Activated T-helper 9 cell treated with anti-CD3 and anti-CD28 coated beads, Interleukin-2, amount 50 U/mL, for 16 hours (primary cell): ENCODE measurements at places on chromosomes 11 and 22.

DNA sequence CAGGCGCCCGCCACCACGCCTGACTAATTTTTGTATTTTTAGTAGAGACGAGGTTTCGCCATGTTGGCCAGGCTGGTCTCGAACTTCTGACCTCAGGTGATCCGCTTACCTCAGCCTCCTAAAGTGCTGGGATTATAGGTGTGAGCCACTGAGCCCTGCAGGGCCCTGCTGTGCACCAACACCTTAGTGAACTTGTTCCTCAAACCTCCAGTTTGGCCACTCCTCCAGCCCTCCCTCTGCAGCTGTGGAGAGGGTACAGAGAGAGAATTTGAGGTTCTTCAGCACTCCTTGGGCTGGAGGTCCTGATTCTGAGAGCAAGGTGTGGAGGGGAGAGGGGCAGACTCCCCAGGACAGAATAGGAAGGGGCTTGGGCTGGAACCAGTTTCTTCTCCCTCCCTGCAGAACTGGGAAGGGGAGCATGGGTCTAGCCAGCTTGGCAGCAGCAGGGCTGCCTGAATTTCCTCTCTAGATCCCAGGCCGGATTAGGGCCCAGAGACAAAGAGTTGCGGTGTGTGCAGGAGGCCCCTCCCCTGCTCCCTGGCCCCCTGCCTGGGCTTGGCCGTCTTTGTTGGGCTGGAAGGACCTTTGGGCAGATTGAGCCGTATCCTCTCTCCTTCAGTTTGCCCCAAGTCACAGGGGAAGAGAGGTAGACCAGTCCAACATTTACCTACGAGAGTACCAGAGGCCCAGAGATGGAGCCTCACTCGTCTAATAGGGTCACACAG is 2.3 kb upstream of the PEX16 start:
- no peak for DNase-seq

GRCh38 chr11:60887556-60887955 is 18.8 kb downstream of the PRPF19 start:
- DNase-seq, result no peak

DNA sequence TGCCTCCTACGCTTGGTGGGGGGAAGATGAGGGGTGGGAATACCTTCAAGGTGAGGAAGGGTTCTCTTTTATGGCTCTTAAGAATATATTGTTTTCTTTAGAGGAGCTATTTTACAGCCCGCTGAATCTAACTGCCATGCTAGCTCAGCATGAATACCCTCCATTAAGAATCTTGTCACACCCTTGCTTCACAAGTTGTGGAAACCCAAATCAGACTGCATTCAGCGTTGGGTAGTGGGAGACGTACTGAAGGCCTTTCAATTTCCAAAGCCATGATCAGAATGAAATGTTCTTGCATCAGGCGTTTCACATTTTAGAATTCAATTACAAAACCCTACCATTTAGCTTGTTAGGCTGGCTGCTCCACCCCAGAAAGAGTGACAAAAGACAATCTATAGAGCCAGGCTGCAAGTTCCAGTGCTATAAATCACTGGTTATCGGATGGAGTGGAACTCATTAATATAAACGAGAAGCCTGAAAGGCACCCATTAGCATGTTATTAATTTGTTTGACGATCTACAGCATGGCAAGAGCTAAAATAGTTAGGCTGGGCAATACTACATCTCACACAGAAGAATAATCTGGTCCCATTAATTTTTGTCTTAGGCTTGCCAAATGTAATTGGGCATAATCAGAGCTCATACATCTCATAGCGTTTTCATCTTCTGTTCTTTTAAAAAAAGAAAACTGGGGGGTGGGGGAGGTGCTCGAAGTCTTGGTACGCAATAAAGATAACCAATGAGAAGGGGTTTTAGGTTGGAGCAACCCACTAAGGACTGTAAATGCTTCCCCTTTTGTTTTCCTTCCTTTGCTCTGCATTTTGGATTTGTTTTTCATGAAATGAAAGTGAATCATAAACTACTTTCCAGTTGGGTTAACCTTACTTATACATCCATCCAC is 57.5 kb downstream of the ABTB2 start:
- DNase-seq, result no peak

- DNase-seq, result no peak
Observed at GRCh38 chr22:46792061-46792796, 29.8 kb downstream of the TBC1D22A start.

DNA sequence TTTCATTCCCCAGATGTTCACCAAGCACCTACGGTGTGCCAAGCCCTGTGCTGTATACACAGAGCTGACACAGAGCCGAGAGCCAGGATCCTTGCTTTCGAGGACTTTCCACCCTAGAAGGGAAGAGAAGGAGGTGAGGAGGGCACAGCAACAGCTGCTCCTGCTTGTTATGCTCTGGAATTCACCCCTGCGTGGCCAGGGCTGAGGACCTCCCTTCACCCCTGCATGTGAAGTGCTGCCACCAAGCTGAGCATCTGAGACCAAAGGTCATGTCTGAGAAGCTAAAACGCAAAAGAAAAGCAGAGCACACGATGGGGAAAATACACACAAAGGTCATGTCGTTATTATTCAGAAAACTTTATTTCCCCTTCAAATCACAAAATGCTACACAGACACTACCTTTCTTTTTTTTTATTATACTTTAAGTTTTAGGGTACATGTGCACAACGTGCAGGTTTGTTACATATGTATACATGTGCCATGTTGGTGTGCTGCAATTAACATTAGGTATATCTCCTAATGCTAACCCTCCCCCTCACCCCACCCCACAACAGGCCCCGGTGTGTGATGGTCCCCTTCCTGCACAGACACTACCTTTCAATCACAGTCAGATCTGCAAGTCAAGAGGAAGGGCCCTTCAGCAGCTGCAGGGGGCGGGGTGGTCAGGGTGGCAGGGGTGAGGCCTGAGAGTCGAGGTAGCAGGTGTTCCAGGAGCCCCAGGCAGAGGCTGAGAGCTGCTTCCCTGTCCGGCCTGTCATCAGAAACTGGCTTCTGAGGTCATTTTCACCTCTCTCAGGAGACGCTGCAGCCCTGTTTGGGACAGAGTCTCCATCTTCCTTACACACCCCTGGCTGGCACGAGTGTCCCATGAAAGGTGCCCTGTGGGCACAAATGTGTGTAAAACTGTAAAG is 40.1 kb upstream of the PRR5 start:
- no peak for DNase-seq

DNA sequence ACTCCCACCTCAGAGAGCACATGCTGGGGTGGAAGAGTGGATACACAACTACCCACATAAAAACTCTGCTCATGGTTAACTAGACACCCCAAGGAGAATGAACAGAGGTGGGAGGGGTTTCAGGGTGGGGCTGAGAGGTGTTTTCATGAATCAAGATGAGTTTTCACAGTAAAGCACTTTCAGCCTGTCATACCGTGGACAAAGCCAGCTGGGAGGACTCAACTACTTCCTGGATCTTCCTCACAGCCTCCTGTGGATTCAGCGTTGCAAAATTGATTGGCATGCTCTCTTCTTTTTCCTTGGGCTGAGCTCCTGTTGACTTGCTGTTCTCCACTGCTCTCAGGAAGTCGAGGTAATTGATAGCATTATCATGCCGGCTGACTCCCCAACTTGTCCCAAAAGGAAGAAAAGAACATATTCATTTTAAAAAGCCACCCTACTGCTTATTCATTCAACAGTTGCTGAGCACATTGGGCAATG is 168.5 kb downstream of the MPPED1 start:
- no peak for DNase-seq

- peak; percentile 21 for DNase-seq
Observed at GRCh38 chr11:8168485-8169257, at the start of gene RIC3. Gene RIC3 (minus strand): TSS chr11:8169025. CDS start chr11:8168989, 36 bp downstream.

GRCh38 chr22:24379536-24379935 is 47.9 kb upstream of the ADORA2A start:
- no peak for DNase-seq

GRCh38 chr11:115504276-115505158 is at the start of gene CADM1:
Gene CADM1 (minus strand): TSS chr11:115504415.
- DNase-seq, result peak; percentile 56

GRCh38 chr22:46589871-46590271 is 30.3 kb upstream of the GRAMD4 start:
- DNase-seq, result no peak

DNA sequence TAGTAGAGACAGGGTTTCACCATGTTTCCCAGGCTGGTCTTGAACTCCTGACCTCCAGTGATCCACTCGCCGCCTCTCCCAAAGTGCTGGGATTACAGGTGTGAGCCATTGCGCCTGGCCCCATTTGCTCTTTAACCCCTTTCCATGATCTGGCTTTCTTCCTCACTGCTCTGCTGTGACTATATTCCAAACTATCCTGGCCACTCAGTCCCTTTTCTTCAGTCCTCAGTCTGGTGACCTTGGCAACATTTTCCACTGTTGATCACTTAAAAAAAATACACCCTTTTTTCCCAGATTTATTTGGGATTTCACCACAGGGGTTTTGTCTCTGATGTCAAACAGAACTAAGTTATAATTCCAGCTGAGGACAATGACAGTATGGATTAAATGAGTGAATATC is 24.5 kb downstream of the MMP20 start:
- DNase-seq, result no peak

DNA sequence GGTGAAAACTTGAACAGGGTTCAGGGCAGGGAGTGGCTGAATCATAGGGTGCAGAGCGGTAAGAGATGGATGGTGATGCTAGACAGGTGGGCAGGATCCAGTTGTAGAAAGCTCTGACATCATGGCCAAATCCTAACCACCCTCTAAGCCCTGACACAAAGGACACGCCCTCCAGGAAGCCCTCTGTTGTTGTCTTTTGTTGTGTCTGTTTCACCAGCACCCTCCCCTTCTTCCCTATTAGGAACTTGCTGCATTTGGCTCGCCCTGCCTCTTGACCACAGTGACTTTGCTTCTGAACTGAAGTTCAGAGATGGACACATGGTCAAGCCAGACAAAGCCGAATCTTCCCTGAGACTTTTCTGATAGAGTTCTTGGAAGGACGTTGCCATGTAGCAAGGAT is 14.2 kb upstream of the APOL6 start:
- DNase-seq, result no peak

- DNase-seq, result no peak
Observed at GRCh38 chr22:49728570-49729271, 99.0 kb downstream of the BRD1 start.

DNA sequence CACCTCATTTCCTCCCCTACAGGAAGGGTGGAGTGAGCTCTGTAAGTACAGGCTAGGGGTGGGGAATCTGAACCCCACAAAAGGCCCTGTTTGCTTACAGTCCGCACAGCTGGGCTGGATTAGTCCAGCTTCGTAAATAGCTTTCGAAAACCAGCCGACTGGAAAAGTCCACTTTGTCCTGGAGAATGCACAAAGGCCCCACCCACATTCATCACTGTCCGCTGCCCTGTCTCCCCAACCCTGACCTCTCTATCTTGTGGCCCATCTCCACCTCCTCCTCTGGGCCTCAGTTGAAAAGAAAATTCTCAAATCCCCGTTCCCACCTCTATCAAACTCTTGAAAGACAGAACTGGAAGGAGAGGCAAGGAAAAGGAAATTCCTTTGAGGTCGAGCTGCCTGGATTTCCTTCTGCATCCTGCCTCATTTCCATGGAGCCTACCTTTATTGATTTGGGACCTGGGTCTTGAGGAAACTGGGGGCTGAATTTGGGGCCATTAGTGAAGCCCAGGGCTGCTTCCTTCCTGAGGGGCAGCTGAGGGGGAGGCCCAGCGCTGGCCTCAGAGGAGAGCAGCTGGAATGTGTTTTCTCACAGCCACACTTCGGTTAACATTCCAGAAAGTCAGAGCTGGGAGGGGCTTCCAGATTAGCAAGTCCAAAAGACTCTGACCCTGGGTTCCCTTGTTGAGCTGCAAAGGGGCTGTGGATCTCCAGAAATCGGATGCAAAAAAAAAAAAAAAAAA is 147.6 kb downstream of the FBXO7 start:
- DNase-seq, result no peak

DNA sequence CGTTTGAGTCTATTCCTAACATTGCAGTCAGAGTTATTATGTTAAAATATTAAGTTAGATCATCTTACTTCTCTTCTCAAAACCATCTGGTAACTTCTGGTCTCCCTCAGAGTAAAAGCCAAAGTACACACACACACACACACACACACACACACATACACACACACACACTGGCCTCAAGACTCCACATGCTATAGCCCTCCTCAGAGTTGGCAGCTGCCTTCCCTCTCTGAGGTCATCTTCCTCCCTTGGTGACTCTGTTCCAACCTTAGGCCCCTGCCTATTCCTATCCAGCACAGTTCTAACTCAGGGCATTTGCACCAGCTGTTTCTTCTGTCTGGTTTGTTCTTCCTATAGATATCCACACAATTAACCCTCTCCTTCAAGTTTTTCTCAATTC is 272.0 kb upstream of the SESN3 start:
- DNase-seq, result no peak

- DNase-seq, result no peak
Observed at GRCh38 chr11:61682906-61683675, 2.9 kb downstream of the DAGLA start.

DNA sequence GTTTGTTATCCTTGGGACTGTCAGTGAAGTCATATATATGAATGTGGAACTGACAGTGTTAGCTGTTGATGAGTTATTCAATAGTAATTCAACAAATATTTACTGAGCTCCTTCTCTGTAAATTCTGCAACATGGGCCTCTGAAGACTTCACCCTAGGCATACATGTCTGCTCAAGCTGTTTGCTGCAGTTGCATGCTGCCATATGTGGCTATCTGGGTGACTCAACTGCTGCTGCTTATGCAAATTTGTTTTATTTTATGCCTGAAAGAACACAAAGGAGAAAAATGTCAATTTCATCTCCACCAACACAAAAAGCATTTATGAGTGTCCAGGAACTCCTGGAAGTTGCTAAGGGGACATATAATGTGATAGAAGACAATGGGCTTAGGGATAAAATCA is 417.6 kb downstream of the AASDHPPT start:
- DNase-seq, result no peak

DNA sequence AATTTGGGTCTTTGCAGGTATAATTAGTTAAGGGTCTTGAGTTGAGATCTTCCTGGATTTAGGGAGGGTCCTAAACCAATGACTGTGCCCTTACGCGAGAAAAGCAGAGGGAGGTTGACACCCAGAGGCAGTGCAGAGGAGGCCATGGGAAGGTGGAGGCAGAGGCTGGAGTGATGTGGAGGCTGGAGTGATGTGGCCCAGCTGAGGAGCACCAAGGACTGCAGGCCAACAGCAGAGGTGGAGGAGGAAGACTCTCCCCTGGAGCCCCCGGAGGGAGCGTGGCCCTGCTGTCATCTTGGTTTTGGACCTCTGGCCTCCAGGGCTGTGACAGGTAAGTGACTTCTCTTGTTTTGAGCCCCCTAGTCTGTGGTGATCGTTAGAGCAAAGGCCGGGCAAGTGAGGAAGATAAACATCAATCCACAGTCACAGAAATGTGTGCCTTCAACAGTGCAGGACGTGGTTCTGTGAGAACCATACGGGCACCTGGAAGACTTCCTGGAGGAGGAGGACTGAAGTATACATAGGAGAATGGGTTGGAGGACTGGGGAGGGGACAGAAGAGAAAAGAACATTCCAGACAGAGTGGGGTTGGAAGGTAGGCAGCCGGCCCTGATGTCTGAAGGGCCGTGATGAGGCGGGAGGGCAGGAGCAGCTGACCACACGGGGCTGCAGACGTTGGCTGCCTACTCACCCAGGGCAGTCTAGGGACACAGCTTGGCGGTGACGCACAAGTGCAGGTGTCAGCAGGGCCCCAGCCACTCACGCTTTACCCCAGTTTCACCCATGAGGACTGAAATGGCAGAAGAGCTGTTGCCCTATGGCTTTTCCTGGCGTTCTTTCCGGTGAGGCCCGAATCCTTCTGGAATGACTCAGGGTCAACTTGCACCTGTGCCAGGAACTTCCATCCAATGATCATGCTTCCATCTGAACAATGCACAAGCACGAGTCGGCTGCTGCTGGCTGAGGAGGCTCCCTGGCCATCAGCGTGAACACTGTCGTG is 270.2 kb downstream of the CTTN start:
- DNase-seq, result no peak

- DNase-seq, result no peak
Observed at GRCh38 chr22:24302591-24302990, 32.0 kb downstream of the SPECC1L start.
